Midbrain (tissue), 1 donor: ENCODE measurements at places on chromosomes 6 and 20.

- DNase-seq = no peak
Observed at GRCh38 chr20:36491901-36492617, 49.3 kb upstream of the MYL9 start.

- no peak for DNase-seq
Observed at GRCh38 chr20:47701612-47702011, 83.7 kb downstream of the SULF2 start.

GRCh38 chr6:85183841-85184240 lies 266.0 kb upstream of the NT5E start:
- no peak for DNase-seq

GRCh38 chr6:144149558-144149893 lies 791 bp upstream of the STX11 start:
- no peak for DNase-seq

- DNase-seq = peak; percentile 77
Observed at GRCh38 chr20:23205211-23205610, 119.1 kb upstream of the CD93 start.
